ENCODE measurements at places on chromosomes 4 and X.
A peak's percentile ranks its signal among the peaks of the same experiment; 100 is the strongest.

DNA sequence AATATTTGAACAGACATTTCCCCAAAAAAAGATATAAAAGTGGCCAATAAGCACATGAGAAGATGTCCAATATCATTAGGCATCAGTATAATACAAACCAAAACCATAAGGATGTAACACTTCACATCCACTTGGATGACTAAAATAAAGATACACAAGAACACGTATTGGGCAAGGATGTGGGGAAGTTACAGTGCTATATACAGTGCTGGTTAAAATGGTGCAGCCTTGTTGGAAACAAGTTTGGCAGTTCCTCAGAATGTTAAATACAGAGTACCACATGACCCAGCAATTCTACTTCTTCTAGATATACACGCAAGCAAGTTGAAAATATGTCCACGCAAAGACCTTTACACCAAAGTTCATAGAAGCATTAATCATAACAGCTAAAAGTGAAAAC lies 58.9 kb downstream of the HAUS3 start:
- ATAC-seq, result no peak

DNA sequence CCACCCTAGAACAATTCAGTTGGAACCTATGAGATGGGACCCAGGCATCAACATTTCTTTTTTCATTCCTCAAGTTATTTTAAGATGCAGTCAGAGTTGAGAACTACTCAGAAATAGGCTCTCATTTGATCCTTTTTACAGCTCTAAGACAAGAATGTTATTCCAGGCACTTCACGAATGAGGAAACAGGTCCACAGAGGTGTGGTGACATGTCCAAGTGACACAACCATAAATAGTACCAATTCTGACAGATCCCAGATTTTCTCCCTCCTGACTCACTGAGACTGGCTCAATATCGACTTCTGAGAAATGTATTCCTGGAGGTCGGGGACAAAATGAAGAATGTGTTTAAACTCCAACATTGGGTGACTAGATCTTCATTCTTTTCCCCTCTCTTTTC lies 11.1 kb downstream of the TCEANC start:
- peak; percentile 43 for ATAC-seq

DNA sequence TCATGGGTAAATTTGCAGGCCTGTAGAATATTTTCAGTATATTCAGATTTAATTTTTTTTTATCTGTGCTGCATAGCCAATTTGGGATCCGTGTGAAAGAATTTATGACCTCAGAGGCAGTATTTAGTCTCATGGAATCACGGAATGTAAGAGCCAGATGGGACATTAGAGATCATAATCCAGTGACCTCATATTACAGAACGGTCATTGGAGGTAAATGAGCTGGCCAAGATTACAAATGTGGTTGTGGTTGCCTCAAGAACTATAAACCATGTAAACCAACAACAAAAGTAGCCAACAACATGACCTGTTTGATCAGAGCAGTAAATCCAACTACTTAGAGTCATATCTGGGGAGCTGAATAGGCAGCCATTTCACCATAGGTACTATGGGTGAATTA lies 71.6 kb downstream of the AMOT start:
- ATAC-seq, result no peak

GRCh38 chr4:154010371-154010770 lies 221.5 kb upstream of the SFRP2 start:
- ATAC-seq, result no peak
